AG20443 (cell line): ENCODE measurements at places on chromosomes 5 and 9.
A peak's percentile ranks its signal among the peaks of the same experiment; 100 is the strongest.

DNA sequence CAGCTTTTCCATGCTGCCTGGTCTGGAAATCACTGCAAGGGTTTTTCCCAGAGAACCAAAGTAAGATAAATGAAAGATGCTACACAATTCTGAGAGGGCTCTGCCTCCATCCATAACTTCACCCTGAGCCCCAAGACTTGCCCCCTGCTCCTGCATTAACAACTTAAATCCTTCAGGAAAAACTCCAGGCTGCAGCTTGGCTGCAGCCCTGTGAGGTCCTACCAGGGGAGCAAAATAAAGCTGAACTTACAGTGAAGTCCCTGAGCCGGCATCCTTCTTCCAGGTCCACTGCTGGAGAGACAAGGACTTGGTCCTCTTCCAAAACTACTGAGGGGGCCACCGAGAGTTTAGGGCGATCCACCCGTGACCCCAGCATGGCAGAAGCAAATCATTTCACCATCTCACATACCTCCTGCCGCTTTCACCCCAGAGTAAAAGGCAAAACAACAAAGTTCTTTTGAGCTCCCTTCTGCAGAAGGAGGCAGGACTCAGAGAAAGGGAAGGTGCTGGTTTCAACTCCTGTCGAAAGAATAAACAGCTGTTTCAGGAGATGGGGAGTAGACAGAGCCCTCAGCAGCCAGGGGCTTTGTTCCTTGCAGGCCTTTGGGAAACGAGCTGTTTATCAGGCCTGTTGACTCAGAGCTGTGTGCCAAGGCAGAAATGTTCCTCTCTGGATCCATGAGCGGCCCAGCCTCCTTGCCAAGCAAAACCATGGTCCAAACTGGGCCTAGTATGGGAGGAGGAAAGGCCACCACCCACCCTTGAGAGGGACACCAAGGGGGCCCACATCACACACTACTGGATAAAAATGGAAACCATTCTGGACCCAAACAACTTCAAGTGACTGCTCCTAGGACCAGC is 20.6 kb downstream of the GGTA1 start:
- no peak for DNase-seq

- DNase-seq = no peak
Measured at GRCh38 chr9:120663380-120663779, 50.9 kb downstream of the MEGF9 start.

GRCh38 chr9:85453850-85454249 is 287.9 kb downstream of the AGTPBP1 start:
- DNase-seq = no peak

GRCh38 chr9:99286536-99286935 is 64.5 kb downstream of the SEC61B start:
- DNase-seq = no peak

DNA sequence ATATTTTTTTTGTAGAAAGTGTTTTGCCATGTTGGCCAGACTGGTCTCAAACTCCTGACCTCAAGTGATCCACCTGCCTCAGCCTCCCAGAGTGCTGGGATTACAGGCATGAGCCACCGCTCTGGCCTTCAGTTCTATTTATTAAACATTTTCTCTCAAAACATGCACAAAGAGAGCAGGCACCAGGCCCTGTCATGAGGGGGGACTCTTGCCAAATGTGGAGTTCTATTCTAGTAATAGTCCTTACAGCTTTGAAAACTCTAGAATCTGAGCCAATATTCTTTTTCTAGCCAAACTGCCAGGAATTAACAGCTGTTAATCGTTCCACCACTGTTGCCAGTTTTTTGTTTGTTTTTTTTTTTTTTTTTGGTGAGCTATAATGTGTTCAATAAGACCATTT is 124.6 kb downstream of the TARS1 start:
- DNase-seq = no peak

- no peak for DNase-seq
Measured at GRCh38 chr9:137416563-137417151, 6.3 kb downstream of the EXD3 start.

DNA sequence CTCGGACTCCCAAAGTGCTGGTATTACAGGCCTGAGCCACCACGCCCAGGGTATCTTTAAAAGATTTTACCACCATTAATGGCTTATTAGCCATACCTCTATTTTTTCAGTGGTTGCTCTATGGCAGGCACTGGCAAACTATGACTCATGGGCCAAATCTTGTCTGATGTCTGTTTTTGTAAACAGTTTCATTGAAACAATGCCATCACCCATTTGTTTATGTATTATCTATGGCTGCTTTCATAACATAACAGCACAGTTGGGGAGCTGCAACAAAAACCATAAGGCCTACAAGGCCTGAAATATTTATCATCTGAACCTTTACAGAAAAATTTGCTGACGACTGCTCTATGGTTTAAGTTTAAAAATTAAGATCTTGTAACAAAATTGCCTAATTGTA is 66.8 kb downstream of the SLC38A9 start:
- DNase-seq = peak; percentile 7
